ENCODE measurements at places on chromosomes 3 and 15.

- DNase-seq: peak; percentile 33
These were observed 438.4 kb upstream of the THBS1 start for GRCh38 chr15:39142500-39142899.

- DNase-seq: no peak
These were observed 8.2 kb downstream of the MAP2K1 start for GRCh38 chr15:66394915-66395314.

DNA sequence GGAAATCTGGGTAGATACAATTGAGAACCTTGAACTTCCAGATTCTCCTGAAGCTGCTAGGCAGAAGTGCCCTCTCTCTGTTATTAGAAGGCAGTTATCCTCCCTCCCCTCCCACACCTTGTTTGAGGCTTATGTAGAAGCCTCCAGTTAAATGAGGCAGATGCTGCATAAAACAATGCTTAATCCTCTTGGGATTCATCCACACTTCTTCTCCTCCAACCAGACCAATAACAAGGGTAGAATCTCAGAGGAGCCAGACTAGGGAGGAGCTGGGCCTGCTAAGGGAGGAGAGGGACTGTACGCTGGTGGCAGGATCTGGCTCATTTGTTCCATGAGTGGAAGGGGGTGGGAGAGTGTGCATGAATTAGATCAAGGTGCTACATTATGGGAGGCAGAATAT lies 88.3 kb upstream of the PRR23C start:
- no peak for DNase-seq

GRCh38 chr3:27905625-27906024 lies 183.5 kb upstream of the EOMES start:
- DNase-seq: peak; percentile 12

- no peak for DNase-seq
These were observed 14.0 kb downstream of the SMAD3 start for GRCh38 chr15:67079361-67079760.

- DNase-seq: no peak
These were observed 49.8 kb downstream of the IQSEC1 start for GRCh38 chr3:13023235-13023970.

DNA sequence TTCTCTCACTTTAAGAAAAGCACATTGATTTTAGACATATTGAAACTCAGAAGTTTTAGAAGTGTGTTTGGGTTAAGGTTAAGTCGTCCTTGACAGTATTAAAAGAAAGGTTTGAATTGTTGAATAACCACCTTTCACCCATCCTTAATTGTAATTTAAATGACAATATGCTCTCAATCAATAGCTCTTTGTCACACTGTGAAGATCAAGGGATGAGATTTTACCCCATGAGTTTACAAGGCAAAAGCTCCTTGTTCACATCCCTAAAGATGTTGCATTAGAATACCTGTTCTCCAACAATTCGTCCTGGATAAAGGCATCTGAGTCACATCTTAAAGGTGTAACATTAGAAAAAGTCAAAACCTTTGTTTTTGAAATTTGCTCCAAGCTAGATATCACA lies 220.4 kb upstream of the MDFIC2 start:
- no peak for DNase-seq

DNA sequence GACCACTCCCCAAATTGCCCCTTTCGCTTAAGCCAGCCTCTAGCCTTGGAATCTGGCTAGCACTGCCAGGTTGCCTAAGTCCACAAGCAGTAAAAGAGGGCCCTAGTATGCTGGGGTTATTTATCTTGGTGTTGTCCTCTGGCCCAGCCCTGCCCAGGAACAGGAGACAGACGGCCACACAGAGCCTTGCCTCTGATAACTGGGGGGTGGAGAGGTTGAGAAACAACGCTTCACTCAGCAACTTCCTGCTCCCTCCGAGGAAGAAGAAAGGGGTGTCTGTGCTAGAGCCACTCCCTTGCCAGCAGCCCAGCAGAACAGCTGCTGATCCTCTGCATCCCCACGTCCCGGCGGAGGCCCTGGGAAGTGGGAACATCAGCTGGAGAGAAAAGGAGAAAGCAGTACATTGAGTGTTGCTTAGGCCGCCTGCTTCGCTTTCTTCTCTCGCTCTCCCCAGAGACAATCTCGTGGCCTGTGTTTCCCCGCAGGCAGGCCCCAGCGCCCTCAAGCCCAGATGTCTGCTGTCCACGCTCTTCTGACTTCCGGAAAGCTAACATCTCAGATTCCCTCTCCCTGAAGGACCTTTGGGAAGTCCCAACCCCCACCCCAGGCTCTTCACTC lies 22.6 kb upstream of the C3orf70 start:
- no peak for DNase-seq

DNA sequence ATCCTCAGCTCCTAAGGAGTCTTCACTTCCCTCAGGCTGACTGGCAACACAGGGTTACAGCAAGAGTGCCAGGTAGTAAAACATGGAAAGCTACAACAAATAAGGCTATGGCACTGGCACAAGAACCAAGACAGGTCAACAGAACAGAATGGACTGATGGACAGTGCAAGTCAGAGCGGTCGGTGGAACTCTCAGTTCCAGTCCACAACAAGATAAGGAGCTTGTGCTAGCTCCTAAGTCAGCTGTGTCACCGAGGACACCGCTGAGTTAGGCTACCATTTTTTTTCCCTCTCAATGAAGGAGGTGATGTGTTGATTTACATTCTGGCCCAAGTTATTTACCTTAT lies 55.9 kb upstream of the LIMD1 start:
- no peak for DNase-seq

- DNase-seq: no peak
These were observed 377.3 kb upstream of the MCTP2 start for GRCh38 chr15:93854088-93854487.

DNA sequence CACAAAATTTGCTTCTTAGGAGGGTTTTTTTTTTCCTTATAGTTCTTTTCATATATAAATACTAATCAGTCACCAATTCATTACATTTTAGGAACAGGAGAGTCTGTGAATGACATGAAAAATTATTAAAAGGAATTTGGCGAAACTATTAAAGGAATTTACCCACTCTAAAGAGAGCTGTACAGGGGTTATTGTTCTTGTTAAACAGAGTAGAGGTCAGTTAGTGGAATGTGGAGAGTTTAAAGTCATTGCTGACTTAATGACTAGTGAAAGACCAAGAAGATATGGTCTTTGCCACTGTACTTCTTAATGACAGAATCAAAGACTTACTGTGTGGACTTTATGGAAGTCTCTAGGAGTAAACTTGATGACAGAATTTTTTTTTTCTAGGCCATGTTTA lies 333.6 kb upstream of the C2CD4B start:
- no peak for DNase-seq

- DNase-seq: no peak
These were observed 875 bp upstream of the HLTF start for GRCh38 chr3:149087208-149087607.

- DNase-seq: no peak
These were observed 5.9 kb upstream of the TRA2B start for GRCh38 chr3:185943760-185944106.

- DNase-seq: no peak
These were observed 26.1 kb downstream of the CMSS1 start for GRCh38 chr3:99843590-99844258.

DNA sequence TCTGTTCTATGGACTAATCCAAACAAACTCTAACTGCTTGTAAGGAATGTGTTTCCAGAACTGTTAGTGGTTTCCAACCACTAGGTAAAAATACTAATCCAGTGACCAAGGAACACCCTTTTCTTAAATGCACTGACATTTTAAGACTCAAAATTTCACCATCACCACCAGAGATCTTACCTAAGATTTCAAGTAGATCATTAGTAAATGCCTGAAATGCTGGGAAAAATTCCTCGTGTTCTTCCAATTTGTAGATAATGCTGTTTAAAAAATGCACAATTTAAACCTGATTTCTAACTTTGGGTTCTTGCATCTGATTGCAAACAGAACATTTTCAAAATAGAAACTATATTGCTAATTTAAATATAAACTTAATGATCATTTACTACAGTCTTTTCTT lies 63.4 kb downstream of the ESYT3 start:
- no peak for DNase-seq

- peak; percentile 47 for DNase-seq
These were observed 128.3 kb upstream of the BHLHE40 start for GRCh38 chr3:4850928-4851265.

DNA sequence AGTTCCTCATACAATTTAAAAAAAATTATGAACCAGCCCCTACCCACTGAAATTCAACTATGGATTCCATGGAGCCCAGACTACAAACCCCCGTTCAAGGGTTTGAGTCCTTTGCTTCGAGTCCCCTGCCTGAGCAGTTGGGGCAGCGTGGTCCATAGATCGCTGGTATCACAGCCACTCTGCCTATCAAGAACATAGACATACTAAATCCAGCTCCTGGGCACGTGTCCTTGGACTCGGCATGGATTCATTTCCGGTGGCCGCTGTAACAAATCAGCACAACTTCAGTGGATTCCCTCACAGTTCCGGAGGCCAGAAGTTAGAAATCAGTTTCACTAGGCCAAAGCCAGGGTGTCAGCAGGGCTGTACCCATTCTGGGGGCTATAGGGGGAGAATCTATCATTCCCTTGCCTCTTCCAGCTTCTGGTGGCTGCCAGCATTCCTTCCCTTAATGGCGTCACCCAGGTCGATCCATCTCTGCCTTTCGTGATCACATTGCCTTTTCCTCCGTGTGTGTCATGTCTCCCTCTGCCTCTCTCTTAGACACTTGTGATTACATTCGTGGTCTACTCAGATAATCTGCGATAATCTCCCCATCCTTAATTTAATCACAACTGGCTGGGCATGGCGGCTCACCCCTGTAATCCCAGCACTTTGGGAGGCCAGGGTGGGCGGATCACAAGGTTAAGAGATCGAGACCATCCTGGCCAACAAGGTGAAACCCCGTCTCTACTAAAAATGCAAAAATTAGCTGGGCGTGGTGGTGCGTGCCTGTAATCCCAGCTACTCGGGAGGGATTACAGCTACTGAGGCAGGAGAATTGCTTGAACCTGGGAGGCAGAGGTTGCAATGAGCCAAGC lies 4.6 kb upstream of the TMEM44 start:
- DNase-seq: no peak

GRCh38 chr15:100542290-100542689 lies 13.5 kb upstream of the CERS3 start:
- DNase-seq: no peak

DNA sequence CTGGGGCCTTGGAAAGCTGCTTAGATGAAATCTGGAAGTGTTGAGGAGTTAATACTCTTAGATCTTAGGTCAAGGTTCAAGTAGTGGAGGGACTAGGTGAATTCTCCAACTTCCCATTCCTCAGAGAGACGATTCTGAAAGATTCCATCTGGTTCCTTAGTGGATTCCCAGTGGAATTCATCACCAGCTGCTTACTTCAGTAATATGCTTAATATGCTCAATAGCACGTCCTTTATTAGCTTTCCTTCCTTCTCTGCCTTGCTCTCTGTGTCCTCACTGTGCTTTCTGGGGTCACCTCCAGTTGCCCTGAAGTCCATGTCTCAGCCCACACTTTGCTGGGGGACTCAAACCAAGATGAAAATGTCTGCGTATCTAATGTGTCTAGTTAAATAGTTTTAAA lies 31.0 kb downstream of the CEP63 start:
- DNase-seq: no peak

- no peak for DNase-seq
These were observed 215.5 kb downstream of the CACNA2D3 start for GRCh38 chr3:54337846-54338245.

DNA sequence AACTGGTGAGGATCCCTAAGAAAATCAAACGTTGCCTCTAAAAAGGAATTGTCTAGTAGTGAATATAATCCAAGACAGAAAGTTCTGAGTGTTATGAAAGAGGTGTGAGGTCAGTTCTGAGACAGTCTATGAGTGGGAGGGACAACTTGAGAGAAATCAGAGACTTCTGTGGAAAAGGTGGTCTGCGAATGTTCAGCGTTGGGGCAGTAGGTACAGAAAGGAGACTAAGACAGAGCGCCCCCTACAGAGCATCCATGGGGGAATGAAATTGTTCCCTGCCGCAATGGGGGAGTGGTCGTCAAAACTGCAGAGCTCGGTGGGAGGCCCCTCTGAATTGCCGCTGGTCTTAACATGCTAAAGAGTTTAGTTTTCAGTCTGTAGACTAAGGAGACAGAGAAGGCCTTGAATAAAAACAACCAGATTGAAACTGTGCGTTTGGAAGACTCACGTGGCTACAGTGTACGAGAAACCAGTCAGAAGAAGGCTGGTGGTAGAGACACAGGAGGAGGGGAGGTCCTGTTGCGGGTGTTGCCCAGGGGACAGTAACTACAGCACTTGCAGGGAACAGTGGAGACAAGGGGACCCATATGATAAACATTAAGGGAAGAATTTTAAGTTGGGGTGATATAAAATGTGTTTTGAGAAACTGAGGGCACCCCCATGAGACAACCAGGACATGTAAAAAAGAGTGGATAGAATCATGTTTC lies 6.9 kb downstream of the TNIK start:
- DNase-seq: no peak

- no peak for DNase-seq
These were observed 340.1 kb downstream of the RORA start for GRCh38 chr15:60889006-60889405.

DNA sequence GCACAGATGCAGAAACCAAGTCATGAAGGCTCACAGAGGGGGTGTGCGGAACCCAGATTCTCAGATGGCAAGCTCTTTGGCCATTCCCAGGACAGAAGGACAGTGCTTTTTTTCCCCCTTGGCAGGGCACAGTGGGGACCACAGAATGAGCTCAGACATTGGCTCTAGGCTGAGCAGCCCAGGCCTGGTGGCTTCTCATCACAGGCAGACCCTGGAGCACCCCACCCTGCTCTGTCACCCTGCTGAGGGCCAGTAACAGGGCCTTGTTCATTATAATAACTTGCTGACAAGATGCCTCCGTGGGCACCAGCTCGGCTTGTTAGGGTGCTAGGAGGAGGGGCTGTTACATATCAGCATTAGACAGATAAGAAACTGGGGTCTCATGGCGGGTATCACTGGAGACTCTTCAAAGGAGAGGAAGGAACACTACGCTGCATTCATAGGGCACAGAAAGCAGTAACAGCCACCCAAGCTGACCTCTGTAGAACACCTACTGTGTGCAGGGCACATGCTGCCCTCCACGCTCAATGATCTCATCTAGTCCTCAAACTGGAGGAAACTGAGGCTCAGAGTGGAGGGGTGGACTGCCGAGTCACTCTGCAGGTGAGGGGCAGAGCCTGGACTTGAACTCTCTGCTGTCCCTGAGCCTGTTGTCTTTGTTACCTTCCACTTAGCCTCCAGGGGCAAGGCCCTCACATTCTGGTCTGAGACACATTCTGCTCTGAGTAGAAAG lies 69.9 kb upstream of the SEC13 start:
- no peak for DNase-seq

DNA sequence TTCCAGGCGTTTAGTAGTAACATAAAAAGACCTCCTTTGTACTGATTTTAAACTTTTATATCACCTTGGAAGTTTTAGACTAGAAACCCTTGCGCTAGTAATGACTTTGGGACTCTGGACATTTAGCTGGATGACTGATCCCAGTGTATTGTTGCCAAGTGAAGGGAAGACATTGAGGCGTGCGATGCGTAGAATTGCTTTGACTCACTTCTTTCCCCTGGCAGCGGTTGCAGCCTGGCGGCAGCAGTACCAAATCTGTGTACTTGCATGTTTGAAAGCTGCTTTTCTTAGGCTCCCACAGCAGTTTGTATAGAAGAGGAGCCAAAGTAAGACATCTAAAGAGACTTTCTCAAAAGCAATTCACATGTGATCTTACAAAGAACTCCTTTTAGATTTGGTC lies 151.6 kb downstream of the BBX start:
- DNase-seq: no peak
